Activated CD4-positive, alpha-beta memory T cell treated with anti-CD3 and anti-CD28 coated beads, Interleukin-2, amount 10 ng/mL, durations not matched to agents 7 days and 5 days (primary cell): ENCODE measurements at places on chromosomes 7 and 10. TPM values are rescaled to one million over a fixed set of nuclear protein-coding genes. Genes with fewer than 3 reads are reported as not detected.

- no peak for DNase-seq
Measured at GRCh38 chr10:7944215-7944480, 110.3 kb upstream of the GATA3 start.

GRCh38 chr10:86355571-86356038 lies 11.0 kb downstream of the GRID1 start:
- no peak for DNase-seq

GRCh38 chr10:133356549-133357284 lies 1.1 kb downstream of the FUOM start:
- no peak for DNase-seq

- no peak for DNase-seq
Measured at GRCh38 chr10:100167553-100168312, 18.1 kb downstream of the ERLIN1 start.

Gene PDE1C
- not detected for total RNA-seq
